GM19239 (cell line): ENCODE measurements at places on chromosomes 3 and 15.

DNA sequence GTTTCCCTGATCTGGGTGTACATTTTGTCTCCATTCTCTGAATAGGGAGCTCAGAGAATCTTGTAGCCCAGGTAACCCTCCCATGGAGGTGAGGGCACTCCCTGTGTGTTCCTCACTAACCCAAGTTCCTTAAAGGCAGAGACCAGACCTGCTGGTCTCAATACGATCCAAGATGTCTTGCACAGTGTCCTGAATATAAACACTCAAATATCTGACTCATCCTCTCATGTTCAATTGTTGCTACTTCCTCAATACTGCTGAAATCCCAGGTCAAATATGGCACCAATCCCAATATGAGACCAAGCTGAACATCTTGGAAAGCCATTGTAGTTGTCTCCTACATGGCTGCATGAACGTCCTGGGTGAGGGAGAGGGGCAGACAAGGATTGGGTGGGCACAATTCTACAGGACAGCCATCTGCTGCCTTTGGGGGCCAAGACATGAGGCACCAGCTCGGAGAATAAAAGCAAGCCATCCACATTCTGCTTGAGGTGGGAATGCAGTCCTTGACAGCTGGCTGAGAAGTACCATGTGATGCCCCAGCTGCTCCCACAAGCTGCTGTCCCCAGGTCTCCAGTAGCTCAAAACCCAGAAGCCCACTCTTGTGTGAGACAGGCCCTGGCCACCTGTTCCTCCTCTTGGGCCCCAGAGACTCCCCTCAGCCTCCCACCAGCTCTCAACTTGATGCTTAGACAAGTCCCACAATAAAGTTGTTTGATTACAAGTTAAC lies 18.2 kb downstream of the TBC1D2B start:
- no peak for DNase-seq

- DNase-seq: no peak
These were observed 32.2 kb downstream of the PPP2R3A start for GRCh38 chr3:135997554-135998320.

DNA sequence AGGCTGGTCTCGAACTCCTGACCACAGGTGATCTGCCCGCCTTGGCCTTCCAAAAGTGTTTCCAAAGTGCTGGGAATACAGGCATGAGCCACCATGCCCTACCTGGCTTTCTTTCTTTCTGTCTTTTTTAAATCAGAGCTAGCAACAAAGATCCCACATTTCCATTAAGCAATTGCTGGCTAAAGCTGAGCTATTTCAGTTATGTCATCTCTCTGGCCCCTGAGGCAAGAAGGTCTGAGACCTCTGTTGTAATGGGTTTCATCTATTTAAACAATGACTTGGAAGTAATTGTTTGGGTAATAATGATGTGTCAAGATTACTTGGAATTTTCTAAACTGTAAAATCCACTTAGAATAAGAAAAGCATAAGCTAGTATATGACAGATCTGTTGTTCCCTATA lies 30.2 kb upstream of the CRBN start:
- no peak for DNase-seq

DNA sequence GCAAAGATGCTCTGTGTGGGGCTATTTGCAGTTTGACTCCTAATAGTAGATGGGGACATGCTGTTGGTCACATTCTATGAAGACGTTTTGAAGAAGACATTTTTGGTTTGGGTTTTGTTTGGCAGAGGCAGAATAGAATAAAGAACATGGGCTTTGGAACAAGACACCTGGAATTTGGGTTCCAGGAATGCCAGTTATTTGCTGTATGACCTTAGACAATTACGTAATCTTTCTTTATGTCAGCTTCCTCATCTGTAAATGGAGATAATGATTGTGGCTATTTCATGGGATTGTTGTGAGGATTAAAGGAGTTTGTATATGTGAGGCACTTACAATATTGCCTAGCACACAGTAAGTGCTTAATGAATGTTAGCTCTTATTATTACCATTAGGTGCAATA lies 91.6 kb downstream of the MESD start:
- no peak for DNase-seq

GRCh38 chr3:129017484-129017899 lies 16.4 kb downstream of the EFCC1 start:
- DNase-seq: no peak

DNA sequence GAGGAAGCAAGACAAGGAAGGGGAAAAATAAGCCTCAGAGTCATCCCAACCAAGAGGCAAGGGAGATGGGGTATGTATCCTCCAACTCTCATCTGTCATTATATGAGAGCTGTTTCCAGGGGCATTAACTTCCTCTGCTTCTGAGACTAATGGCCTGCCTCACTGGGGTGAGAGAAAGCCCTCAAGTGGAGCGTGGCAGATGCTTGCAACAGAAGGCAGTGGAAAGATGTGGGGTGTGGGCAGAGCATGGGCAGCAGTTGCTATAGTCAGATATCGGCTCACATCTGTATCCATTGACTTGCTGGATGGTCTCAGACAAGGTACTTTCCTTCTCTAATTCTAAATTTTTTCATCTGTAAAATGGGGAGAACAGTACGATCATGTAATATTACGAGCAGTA lies 81.7 kb upstream of the PLCL2 start:
- no peak for DNase-seq

GRCh38 chr15:81940467-81941451 lies 105.1 kb downstream of the MEX3B start:
- no peak for DNase-seq

GRCh38 chr15:41932511-41933289 lies 38.8 kb upstream of the SPTBN5 start:
- DNase-seq: no peak

DNA sequence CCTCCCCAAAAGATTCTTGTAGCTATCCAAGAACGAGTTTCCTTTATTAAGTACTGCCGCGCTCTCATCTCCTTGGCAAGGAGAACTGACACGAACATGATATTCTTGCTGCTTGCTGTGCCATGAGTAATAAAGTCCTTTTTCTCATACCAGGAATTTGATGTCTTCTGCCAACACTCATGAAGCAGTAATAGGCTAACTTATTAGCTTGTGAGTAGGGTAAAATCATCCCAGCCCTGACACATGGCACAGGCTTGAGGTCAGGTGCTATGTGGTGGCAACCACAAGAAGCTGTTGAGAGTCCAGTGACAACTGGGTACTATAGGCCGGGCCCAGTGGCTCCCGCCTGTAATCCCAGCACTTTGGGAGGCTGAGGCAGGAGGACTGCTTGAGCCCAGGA lies 22.7 kb upstream of the UBXN7 start:
- no peak for DNase-seq

DNA sequence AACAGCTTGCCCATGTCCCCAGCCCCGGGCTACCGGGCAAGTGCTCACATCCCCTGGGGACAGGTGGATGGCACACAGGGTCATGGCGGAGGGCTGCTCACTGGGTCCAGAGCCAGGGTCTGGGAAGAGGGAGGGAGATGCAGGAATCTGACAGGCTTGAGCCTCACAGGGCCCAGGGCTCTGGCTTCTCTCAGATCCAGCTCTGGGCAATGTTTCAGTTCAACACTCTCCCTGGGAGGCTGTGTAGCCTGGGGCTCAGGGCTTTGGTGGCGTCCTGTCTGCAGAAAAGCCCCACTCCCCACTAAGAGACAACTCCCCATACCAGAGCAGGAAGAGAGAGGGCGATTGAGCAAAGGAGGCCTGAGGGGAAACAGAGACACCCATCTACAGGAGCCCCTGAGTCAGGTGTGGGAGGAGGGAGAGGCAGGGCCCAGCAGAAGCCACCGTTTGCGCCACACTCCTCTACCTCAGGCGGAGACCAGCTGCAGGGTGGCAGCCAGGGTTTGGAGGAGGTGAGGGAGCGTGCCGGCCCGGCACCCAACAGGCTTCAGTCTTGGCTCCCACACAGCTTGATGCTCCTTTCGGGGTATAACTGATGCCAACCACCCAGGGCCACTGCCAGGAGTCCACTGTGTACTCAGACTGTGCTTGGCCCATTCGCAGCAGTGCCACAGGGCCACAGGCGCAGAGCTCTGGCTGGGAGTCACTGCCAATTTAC lies 16.8 kb upstream of the SRP14 start:
- no peak for DNase-seq

DNA sequence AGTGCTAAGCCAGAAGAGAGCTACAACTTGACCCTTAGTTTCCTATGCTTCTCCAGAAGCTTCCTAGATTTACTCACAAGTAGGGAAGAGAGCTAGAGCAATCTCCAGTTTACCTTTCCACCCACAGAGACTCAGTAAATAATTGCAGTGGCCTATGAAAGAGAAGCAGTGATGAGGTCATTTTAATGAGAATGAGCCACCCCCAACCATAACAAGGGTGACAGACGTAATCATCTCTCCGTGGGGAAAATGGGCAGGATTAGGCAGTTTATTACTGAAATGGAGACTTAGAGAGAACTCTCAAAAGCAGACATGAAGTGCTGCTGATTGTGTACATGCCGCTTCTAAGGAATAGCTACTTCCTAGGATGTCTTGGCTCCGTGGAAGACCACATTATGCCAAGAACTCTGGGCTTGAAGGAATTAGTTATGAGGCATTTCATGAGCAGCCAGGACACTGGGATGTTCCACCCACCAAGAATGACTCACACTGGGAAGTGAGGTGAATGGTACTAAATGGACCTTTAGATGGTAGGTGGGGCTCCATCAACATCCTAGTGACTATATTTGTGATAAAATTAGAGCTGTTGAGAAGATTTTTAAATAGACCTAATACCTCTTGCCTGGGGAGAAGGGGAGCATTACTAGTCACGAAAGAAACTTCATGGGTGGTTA lies 160.9 kb downstream of the EDEM1 start:
- DNase-seq: no peak

DNA sequence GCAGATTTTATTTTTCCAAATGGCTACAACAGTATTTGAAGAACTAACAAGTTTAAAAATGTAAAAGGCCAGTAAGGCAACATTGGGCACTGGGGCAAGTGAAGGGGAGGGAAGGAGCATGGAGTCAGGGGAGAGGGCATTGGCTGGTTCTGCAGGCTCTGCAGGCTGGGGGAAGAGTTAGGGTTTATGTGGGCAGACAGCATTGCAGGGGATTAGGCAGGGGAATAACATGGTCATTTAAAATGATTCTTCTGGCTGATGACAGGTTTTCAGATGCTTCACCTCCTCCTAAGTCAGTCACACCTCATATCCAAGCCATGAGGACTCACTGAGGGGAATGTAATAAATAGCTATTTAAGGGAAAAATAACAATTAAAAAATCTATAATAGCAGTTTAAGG lies 52.6 kb downstream of the BTD start:
- no peak for DNase-seq

DNA sequence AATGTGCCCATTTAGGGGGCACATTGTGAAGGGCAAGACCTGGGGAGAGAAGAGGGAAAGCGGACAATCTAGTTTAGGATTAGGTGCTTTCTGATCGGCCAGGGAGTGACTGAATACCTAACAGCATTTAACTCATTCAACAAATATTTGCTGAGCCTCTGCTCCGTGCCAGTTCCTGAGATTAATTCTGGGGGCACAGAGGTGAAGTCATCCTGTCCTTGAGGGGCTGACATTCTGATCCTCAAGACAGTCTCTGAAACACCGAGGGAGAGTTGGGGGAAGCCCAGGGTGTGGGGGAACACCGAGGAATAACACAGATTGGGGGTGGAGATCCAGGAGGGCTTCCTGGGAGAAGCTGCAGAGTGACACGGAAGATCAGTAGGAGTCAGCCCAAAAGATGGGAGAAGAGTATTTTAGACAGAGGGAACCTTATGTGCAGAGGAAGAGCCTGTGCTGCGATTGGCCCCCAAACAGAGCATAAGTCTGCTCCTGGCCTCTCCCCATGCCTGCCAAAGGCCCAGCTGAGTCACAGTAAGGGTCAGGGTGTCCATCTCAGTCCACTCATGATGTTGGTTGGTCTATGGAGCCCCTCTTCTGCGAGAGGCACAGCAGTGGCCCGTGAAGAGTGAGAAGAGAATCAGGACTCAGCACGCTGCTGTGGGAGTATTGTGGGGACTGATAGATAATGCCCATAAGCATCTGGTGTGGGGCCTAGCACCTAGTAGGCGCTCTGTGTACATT lies 60.2 kb downstream of the AMOTL2 start:
- DNase-seq: no peak

GRCh38 chr3:85005946-85006345 lies 47.2 kb downstream of the CADM2 start:
- no peak for DNase-seq

GRCh38 chr3:12159227-12159601 lies 502 bp upstream of the TIMP4 start:
- DNase-seq: no peak

- no peak for DNase-seq
These were observed 25.7 kb downstream of the INSYN1 start for GRCh38 chr15:73727330-73727976.

DNA sequence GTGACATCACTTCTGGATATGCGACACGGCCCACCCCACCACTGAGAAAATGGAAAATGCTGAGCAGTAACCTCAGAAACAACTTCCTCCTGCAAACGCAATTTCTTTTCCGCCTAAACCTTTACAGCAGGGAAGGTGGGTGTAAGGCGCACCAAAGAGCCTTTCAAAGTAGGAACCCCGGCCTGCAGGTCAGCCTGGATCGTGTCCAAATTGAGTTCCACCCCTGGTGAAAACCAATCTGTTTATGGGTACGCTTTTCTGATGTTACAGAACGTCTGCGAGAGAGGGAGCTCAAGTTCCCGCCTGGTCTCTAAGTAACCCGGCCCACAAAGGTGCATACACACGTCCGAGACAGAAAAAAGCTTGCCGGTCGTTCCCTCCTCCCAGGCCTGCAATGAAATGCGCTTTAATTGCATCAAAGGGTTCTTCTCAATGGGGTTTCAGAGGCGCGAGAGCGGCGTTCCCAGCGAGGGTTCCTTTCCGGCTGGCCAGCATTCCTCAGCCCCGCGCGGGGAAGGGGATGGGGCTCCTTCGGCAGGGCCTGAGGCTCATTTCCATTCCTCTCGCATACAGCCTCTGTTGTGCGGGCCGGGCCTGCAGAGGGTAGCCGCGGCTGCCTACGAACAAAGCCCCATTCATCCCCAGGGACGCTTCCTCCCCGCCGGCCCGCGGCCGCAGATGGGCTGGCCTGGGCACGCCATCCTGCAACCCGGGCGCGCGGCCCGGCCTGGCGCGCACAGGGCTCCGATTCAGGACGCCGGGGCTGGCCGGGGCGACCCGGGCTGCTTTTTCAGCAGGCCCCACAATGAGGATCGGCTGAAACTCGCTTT lies 138.1 kb downstream of the TMCO5A start:
- no peak for DNase-seq

DNA sequence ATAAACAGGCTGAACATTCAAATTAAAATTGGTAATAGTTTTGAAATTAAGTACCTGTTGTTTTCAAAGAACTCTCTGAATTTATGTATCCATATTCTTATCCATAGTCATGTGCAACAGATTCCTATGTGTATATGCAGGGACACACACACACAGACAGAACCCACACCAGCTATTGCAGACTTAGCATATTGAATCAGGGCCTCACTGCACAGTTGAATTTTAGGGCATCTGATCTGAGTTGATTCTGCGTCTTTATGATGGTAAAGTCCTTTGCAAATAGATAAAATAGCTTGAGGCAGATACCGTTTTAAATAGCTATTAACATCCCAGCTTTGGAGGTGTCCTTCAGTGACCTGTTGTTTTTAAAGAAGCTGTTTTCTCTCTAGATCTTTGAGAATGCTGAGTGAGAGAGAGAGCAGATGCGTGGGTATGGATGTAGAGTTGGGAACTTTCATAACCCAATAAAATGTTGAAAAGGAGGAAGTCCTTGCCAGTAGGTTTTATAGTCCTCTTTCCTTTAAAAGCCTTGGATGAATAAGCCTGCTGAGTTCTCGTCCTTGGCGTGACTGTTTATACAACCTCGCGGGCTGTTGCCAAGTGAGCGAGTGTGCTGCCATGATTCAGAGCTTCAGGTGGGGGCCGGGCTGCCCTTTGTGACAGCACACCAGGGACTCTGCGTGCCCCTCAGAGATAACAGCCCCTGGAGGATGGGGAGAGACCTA lies 18.3 kb downstream of the MYZAP start:
- DNase-seq: no peak

- no peak for DNase-seq
These were observed 340.9 kb upstream of the TPRG1 start for GRCh38 chr3:188830893-188831292.
